Breast epithelium (tissue), 4 donors: ENCODE measurements at places on chromosomes 3 and 15.

- DNase-seq, result no peak
Measured at GRCh38 chr15:57382215-57382614, 5.9 kb downstream of the CGNL1 start.

- DNase-seq, result no peak
Measured at GRCh38 chr15:33051528-33051927, 143.0 kb downstream of the FMN1 start.

GRCh38 chr3:23602971-23603370, 202.8 kb upstream of the UBE2E1 start:
- no peak for DNase-seq

GRCh38 chr15:43246261-43246774, 20.4 kb downstream of the TGM5 start:
- DNase-seq, result no peak

DNA sequence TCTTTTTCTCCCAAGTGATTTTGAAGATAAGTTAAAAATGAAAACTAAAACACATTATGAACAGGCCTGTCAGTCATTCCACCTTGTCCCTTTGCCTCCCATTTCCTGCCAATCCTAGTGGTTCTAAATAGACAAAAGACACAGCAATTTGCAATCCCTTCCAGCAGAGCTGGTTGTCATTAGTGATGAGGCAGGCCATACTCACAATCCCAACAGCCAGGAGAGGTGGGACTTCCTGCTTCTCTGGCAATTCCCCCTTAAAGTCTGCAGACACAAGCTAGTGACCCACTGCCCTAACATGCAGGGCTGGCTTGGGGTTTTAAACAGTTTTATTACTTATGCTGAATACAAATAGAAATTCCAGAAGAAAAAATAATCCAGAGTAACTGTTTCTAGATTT, 38.4 kb upstream of the RBP1 start:
- no peak for DNase-seq

DNA sequence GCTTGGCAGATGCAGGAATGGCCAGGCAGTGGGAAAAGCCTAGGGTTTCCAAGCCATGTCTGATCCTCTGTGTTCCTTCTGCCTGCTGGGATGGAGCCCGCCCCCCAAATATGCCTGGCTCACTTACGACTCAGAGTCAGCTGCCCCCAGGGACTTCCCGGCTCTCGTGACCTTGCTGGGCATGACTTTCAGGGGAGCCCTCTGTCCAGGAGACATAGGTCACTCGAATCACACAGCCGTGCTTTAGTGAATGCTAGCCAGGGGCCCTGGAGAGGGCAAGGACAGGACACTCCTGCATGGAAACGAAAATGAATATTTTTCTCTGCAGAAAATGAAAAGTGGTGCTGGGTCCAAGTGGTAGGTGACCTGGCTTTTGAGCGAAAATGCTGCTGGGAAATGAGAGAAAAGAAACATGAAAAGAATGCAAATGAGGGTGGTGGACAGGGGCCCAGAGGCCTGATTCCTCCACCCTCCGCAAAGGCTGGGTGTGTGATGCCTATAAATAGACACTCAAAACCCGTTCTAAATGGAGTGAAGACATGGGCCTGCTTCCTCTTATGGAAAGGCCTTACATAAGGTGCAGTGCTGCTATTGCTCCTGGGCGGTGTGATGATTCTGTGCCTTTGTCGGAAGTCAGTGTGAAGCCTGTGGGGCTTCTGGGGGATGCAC, 107.4 kb downstream of the APBA2 start:
- no peak for DNase-seq

- DNase-seq, result no peak
Measured at GRCh38 chr3:113169891-113170452, 41.4 kb upstream of the BOC start.

GRCh38 chr3:196971094-196971698, 2.6 kb upstream of the PIGZ start:
- no peak for DNase-seq

- DNase-seq, result no peak
Measured at GRCh38 chr3:49388289-49388820, 23.4 kb downstream of the RHOA start.

DNA sequence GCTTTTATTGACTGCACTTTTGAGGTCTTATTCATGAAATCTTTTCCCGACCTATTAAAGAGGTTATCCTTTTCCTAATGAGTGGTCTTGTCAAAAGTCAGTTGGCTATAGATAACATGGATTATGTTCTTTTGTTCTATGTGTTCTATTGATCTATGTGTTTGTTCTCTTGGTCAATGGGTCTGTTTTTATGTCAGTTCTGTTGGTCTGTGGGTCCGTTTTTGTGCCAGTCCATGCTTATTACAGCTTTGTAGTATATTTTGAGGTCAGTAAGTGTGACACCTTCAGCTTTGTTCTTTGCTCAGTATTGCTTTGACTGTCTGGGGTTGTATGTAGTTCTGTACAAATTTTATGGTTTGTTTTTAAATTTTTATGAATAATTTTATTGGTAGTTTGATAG, 7.8 kb downstream of the TFG start:
- DNase-seq, result no peak

GRCh38 chr3:108133858-108134554, 43.2 kb upstream of the CD47 start:
- DNase-seq, result no peak

DNA sequence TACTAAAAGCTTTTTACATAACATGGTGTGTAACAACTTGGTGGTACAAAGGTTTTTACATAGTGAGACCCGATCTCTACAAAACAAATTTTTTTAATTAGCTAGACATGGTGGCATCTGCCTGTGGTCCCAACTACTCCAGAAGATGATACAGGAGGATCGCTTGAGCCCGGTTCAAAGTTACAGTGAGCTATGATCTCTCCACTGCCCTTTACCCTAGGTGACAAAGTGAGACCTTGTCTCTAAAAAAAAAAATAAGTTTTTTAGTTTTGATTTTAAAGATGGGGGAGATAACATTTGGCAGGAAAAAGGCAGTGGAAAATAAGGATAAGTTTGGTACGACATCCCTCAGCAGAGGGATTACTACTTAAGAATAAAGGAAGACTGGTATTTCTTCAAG, 5.9 kb downstream of the FAM162A start:
- no peak for DNase-seq

DNA sequence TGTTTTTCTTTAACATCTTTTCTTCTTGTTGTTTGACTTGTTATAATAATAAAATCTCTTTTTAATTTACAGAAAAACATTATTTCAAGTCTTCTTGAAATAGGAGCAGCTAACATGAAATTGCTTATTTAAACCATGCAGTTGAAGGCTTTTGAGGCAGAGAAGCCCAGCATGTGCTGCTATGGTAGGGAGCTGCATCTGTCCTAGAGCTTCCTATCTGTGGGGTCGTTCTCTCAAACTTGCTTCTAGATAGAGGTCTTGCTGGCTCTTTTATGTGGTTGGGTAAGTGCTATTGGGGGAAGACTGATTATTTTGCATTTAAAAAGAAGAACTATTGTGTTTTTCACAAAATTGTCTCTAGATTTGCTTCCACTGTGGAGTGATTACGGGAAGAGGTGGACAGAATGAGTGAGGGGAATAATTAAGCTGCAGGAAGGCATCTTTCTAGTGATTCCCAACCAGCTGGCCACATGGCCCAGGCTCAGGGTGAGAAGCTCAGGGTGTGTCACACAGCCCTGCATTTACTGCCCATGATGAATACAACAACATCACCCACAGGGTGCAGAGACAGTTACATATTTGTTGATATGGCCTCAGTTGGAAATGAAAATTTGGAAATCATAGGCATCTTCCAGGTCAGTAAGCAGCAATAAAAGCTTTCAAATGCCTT, 98.7 kb downstream of the CHST2 start:
- no peak for DNase-seq

- no peak for DNase-seq
Measured at GRCh38 chr15:83592370-83593040, 61.4 kb upstream of the ADAMTSL3 start.

GRCh38 chr3:73215281-73215680, 153.8 kb downstream of the EBLN2 start:
- DNase-seq, result no peak

- DNase-seq, result no peak
Measured at GRCh38 chr15:37045859-37046740, 54.2 kb downstream of the MEIS2 start.

DNA sequence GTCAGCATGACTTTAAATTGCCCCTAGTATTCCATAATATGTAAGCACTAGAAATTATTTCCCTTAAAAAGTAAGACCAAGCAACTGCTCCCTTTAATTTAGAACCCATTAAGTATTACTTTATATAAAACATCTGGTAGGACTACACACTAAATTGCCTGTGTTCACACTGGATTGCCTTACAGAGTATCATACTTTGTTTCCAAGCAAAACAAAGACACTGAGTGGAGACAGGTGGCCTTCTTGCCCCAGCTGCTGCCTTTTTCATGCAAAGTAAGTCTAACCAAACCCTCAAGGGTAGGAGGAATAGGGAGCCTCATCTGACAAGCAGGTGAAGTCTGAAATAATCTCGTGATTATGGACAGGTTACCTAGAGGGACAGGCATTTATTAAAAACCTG, 87.3 kb downstream of the PEX5L start:
- DNase-seq, result no peak

GRCh38 chr3:30668051-30668609, 61.7 kb downstream of the TGFBR2 start:
- DNase-seq, result no peak

- no peak for DNase-seq
Measured at GRCh38 chr3:65101450-65101849, 413.6 kb upstream of the ADAMTS9 start.

DNA sequence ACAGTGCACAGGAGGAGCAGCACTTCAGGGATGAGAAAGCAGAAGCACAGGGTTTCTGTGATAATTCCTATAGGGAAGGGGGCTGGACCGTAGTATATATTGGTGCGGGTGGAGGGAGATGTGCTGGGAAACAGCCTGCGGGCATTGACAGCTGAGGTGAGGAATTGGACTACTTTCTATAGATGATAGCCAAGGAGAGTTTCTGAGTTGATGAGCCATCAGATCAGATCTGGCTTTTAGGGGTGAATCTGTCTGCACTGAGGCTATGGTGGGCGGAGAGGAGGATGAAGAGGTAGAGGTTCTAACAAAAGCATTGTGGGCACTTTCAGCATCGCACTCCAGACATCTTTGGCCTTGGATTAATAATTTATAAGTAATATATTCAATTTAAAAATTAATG, 33.1 kb downstream of the SELENOT start:
- no peak for DNase-seq

GRCh38 chr3:87488765-87489164, 212.4 kb upstream of the POU1F1 start:
- no peak for DNase-seq

GRCh38 chr15:35674873-35675781, 129.2 kb upstream of the DPH6 start:
- DNase-seq, result no peak

DNA sequence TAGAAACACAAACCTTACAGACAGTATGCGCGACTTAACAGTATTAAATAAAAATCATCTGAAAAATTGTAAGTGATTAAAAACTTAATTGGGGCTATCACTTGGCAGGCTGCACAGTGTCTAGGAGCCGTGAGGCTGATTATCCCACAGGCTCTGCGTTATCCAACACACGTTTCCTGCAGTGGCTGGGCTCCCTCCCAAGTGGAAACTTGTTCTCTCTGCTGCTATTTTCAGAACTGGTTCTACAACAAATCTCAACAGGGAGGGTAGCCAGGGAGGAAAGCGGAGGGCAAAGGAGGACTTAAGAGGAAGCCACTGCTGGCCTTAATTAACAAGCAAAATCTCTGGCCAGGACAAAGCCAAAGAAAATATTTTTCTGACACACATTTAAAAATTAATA, 555.2 kb downstream of the MAGI1 start:
- DNase-seq, result peak; percentile 68
